ENCODE measurements at places on chromosomes 2 and 18. TPM values are rescaled to one million over a fixed set of nuclear protein-coding genes. Genes with fewer than 3 reads are reported as not detected.

Gene SLC19A3
- total RNA-seq, result 0.41 TPM

DNA sequence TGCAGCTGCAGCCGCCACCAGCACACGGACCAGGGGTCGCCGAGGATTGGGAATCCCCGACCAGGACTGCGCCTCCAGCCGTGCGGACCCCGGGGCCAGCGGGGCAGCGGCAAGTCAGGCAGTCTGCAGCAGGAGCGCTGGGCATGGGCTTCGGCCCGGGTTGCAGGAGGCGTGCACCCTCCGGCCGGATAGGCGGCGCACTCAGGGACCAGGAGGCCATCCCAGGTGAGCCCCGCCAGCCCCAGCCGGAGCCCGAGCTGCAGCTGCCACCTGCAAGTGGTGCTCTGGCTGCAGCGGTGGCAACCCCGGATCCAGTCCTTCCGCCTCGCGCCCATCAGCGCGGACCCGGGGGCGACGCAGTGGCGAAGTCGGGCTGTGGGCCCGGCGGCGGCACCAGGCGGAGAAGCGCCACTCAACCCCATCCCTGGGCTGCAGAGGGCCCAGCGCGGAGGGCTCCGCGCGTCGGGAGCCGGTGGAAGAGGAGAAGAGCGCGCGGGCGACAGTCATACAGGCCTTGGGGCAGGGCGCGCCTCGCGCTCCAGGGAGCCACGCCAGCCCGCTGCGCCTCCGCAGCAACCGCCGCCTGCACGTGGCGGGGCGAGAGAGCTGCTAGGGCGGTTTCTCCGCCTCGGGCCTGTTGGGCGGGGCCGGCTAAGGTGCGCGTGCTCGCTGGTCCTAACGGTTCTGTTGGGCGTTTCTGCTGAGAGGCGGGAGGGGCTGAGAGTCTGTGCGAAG, 73.8 kb downstream of the RPIA start:
- peak overlapping the region; percentile 7 for H3K4me3 ChIP-seq
- H3K36me3 ChIP-seq, result no peaks in the 10 kb centered on the region
- no peak for DNase-seq

GRCh38 chr2:64554117-64554516, 30.0 kb downstream of the AFTPH start:
- no peaks in the 10 kb centered on the region for H3K4me1 ChIP-seq
- DNase-seq, result no peak
- H3K27ac ChIP-seq, result no peak overlapping the region
- H3K36me3 ChIP-seq, result no peaks in the 10 kb centered on the region
- H3K4me3 ChIP-seq, result no peak overlapping the region
- no peaks in the 10 kb centered on the region for H3K27me3 ChIP-seq

Gene RNU2-63P
- not detected for total RNA-seq

DNA sequence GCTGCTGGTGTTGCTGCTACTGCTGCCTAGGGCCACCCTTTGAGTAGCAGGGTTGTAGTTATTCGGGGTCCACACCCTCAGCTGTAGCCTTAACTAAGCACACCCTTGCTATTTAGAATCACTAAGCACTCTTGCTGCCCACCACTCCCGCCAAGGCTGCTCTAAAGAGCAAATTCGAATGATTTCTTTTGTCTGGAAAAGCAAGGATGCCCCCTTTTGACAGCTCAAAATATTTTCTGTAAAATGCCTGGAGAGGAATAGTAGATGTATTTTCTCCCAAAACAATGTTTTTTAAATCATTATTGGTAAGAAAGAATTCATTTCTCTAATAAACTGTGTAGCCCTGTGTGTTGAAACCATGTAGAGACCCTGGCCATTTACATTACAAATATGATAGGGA, 80.8 kb upstream of the PAPOLG start:
- no peaks in the 10 kb centered on the region for H3K27me3 ChIP-seq
- no peak for DNase-seq
- no peaks in the 10 kb centered on the region for H3K36me3 ChIP-seq
- H3K4me3 ChIP-seq, result no peak overlapping the region

DNA sequence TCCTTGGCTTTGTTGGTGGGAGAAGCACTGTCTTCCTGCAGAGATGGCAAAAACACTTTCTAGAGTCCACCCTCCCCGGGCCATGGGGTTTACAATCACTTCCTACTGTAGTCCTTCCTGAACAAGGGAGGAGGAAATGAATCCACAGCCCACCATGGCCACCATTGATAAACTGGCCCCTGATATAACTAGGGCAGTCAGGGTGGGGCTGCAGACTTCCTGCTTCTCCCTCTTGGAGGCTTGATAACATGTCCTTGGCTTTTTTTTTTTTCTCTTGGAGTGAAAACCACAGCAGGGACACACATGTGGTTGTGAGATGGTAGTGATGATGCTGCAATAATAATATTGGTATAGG, 437.8 kb downstream of the ZNF521 start:
- DNase-seq, result no peak
- peaks cover 2% of the 10 kb centered on the region for H3K27me3 ChIP-seq
- H3K27ac ChIP-seq, result no peak overlapping the region
- H3K36me3 ChIP-seq, result no peaks in the 10 kb centered on the region
- no peaks in the 10 kb centered on the region for H3K4me1 ChIP-seq

Gene SLC25A52
- 0.18 TPM for total RNA-seq

Gene IFIH1
- total RNA-seq, result 14.7 TPM
